ENCODE measurements at places on chromosomes 1 and 21.

DNA sequence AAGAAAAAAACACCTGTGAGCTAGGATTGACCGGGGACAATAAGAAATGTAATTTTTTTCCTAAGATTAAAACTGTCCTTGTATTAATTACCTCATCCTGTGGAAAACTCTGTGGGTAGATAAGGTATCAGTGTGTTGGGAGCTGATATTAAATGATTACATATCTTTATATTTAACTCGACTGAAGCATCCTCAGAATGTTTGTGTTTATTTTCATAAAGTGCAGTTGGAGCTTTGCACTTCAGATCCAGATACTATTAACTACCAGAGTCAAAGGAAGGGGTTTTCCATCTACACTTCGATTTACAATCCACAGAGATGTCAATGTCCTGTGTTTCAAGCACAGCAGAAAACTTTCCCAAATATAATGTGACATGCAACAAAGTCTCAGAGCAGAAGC, 164.5 kb downstream of the NR5A2 start:
- DNase-seq = no peak

GRCh38 chr1:229410370-229410691, 23.6 kb downstream of the ACTA1 start:
- DNase-seq = no peak

- DNase-seq = no peak
Observed at GRCh38 chr1:196779093-196779492, 4.5 kb downstream of the CFHR3 start.

GRCh38 chr1:11531314-11531870, 52.4 kb downstream of the DISP3 start:
- DNase-seq = no peak

- no peak for DNase-seq
Observed at GRCh38 chr1:38055398-38055797, 8.8 kb upstream of the POU3F1 start.

DNA sequence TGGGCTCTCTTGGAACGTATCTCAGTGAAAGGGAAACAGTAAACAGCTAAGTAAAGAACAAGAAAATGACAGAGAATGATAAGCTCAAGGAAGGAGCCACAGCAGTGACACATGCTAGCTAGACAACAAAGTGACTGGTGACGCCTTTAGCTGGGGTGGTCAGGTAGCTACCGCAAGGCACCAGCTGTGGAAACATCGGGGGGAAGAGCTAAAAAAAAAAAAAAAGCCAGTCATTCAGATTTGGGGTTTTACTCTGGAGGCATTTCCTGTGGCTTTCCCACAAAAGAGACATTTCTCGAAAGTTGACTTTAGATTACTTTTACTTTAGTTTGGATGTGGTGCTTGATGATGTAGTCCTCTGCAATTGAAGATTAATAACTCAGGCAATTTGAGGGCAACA, 2.1 kb downstream of the FHAD1 start:
- DNase-seq = no peak

DNA sequence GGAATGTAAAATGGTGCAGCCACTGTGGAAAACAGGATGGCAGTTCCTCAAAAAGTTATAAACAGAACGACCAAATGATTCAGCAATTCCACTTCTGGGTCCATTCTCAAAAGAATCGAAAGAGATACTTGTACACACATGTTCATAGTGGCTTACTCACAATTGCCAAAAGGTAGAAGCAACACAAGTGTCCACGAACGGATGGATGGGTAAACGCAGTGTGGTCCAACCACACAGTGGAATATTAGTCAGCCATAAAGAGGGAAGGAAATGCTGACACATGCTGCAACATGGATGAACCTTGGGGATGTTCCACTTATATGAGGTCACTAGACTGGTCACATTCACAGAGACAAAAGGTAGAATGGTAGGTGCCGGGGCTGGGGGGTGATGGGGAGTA, 5.3 kb downstream of the KRTAP10-1 start:
- no peak for DNase-seq

DNA sequence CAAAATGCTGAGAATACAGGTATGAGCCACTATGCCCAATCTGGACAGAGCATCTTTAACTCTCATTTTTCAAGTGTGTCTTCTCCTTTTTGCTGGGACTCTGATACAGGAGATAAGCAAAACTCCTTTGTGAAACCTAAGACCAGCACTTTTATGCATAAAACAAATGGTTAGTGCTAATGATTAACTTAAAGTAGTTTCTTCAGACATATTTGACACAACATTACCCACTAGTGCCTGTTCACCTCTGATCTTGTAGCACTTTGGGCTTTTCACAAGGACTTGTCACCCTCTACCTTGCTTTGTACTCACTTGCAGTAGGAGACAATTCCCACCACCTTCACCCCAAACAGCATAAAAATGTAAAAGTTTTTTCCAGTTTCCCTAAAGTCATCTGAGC, 216.3 kb downstream of the RGS7 start:
- DNase-seq = no peak

GRCh38 chr1:7482772-7483495, 288.2 kb upstream of the VAMP3 start:
- no peak for DNase-seq

- no peak for DNase-seq
Observed at GRCh38 chr1:66331658-66332547, 202.1 kb upstream of the SGIP1 start.

- no peak for DNase-seq
Observed at GRCh38 chr1:44587796-44588460, 86.4 kb downstream of the TMEM53 start.

DNA sequence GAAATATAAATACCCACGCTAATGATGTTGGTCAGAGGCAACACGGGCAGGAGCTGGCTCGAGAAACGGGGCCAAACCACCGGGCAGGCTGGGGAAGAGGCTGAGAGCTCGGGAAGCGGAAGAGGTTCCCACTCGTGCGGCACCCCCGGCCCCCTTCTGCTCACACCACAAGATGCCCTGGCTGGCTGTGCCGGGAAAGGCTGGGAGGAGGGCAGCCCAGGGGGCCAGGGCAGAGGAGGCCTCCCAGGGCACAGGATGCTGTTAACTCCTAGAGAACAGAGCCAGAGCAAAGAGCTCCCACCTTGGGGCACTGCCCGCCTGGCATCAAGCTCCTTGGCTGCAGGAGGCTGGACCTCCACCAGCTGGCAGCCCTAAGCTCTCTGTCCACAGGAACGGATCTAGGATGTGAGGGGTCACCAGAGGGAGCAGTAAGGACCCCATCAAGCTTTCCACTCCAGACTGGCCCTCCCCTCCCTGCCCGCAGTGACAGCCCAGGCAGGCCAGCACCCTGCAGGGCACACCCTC, 44.8 kb downstream of the CASZ1 start:
- no peak for DNase-seq

DNA sequence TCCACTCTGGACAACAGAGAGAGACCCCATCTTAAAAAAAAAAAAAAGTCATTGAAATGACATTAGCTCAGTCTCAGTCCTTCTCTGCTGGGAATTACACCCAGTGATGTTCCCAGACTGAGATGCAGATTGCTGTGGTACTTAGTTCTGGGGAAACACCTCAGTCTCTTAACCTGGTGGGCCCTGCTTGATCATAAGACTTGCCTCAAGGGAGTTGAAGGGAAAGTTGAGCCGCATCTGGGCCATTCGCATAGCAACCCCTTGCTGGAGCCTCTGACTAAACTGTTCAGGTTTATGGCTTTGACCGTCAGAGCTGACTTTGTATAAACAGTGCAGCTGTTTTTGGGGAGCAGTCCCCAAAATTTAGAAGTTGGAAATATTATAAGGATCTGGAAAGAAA, 13.4 kb downstream of the FCRL4 start:
- no peak for DNase-seq

DNA sequence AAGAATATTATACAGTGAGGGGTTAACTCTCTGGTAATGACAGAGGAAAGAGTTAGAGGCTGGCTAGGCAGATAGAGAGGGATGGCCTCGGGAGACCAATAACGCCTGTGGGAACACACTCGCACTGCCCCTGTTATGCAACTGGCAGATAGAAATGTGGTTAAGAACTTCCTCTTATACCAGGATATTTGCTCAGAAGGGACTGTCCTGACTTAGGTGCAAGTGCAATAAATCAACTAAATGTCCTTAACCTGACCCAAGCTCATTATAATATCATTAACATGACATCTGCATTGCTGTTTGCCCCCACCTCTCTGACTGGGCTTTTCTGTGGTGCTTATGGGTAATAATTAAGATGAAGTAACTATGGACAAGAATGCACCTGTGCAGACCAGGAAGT, 1518.0 kb downstream of the NCAM2 start:
- no peak for DNase-seq

GRCh38 chr1:99252630-99253029, 11.7 kb upstream of the PLPPR4 start:
- no peak for DNase-seq

DNA sequence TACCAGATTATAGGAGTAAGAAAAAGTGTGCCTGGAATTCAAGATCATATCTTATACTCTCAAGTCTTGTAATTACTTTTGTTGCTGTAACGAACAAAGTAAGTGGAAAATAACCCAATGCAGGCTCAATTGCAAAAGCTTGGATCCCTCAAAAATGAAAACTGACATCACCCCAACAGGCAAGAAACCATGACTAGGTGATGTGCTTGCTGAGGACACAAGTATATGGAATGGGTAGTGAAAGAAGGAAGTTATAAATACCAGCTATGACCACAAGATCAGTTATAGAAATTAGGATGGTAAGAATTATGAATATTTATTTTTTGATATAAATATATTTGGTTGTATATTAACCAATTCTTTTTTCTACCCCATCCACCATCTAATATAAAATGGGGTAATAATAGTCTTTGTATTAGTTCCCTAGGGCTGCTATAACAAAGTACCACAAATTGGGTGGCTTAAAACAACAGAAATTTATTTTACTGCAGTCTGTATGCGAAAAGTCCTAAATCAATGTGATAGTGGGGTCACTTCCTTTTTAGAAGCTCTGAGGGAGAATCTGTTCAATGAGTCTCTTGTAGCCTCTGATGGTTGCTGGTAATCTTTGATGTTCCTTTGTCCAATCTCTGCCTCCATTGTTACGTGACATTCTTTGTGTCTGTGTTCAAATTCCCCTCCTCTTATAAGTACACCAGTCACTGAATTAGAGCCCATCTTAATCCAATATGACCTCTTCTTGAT, 45.0 kb downstream of the DUSP10 start:
- no peak for DNase-seq

GRCh38 chr21:17775431-17776126, 43.6 kb downstream of the C21orf91 start:
- peak; percentile 62 for DNase-seq

DNA sequence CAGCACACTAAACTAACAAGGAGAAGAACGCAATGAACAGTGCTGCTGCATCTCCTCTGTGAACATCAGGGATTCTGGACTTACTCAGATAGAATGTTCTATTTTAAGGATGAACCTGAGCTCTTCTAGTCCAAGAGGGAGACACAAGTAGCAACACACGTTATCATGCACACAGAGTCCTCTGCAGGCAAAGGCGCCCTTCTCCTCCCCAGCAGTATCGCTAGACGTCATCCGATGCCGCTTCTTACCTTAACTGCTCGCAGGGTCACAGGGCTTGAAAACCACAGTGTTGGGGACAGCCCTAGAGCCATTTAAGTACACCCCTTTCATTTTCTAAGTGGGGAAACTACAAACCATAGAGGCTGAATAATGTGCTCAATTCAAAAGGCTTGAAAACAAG, 74.5 kb downstream of the HIVEP3 start:
- DNase-seq = no peak

GRCh38 chr1:186511761-186512637, 51.1 kb upstream of the PDC start:
- DNase-seq = no peak

DNA sequence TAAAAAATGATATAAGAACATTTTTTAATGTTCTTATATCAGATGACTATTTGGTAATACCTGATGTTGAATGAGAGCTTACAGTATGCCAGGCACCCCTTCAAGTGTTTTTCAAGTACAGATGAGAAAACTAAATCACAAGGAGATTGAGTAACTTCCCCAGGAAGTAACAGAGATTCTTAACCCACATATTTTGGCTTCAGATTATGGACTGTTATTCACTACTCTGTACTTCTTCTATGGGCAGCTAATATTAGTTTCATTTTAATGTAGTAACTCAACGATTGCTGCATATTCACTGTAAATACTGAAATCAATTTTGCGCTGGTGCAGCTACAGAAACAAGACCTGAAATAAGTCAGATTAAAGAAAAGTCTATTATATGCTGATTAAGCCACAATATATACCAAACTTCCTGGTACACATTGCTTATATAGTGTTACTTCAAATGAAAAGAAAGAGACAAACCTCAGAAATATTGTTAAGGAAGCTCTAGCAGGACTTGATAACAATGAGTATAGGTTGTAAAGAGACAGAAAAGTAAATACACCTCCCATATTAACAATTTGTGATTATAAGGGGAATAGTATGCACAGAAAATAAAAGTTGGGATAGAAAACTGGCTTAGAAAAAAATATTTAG, 19.7 kb downstream of the DPYD start:
- DNase-seq = no peak

DNA sequence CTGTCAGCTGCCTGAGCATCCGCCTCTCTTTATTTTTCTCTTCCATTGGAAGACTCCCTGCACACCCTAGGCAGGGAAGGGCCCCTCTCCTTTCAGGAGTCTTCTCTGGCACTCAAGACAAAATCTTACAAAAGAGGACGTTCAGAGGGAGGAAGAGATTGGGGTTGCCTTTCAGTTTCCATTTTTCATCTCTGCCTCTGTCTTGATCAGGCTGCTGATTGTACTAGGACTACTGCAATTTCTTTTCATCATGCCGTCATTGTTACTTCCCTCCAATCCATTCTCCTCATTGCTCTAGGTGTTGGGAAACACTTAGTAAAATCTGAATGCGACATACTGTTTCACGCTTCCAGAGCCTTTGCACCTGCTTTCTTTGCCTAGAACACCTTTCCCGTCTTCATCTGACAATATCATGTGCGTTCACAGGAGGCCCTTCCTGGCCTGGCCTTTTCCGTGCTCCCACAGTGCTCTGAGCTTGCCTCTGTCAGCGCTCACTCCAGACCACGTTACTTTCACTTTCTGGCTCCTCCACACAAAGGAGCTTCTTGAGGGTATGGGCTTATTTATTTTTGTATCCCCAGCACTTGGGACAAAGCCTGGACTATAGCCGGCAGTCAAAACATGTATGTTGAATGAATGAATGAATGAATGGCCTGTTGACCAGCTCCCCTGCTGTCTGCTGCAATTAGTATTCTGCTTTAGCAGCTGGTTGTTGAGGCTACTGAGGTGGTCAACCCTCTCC, 10.9 kb downstream of the LRRC71 start:
- no peak for DNase-seq

DNA sequence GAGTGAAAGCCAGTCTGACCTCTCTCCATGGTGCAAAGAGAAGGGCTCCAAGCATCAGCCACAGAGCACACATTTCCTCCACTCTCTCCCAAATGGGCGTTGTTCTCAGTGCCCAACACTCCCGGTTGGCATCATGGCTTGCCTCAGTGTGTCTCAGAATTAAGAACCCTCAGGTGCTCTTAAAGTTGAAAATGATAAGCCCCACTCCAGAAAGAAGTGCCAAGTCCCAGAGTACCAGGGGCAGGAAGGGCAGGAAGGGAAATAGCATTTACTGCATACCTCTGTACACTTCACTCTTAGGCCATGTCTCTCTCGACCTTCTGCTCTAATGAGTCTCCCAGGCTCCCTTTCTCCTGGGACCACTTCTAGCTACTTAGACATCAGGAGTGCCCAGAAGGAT, 15.2 kb upstream of the ARHGEF2 start:
- DNase-seq = no peak

GRCh38 chr1:237736372-237737029, 154.2 kb downstream of the ZP4 start:
- DNase-seq = no peak

GRCh38 chr1:39258146-39258924, 53.8 kb downstream of the MACF1 start:
- DNase-seq = peak; percentile 45

All from stimulated activated CD8-positive, alpha-beta memory T cell treated with anti-CD3 and anti-CD28 coated beads, Interleukin-4, amount 100 ng/mL, for 4 hours (primary cell).